ENCODE measurements at places on chromosomes 5 and 9.

DNA sequence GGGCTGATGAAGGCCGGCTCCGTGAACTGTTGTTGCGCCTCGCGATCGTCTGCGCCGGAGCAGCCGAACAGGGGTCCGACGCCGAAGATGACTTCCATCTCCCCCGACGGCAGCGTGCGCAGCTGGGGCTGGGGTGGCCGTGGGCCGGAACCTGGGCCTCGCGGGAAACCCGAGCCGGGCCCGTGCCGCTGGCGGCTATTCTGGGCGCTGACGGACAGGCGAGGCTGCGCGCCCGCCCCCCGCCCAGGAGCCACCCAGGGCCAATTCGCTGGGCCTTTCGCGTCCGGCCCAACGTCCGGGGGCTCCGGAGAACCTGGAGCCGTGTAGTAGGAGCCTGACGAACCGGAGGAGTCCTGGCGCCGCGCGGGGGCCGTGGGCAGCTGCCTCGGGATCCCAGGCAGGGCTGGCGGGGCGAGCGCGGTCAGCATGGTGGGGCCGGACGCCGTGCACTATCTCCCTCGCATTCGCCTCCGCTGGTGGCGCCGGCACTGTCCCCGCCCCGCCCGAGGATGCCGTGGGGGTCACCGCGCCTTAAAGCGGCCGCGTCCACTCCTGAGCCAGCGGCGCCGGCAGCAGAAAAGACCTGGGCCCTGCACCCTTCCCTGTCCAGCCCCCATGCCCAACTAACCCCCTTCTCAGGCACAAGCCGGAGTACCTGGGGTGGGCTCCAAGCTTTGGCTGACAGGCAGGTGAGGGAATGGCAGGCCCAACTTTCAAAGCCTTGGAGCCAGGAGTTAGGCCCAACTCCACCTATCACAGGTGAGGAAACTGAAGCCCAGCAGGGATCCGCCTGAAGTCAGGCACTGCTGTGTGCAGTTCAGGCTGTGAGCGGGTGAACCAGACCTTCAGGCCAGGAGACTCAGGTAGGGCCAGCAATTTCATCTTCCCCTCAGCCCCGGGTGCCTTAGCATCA is at the start of gene PROB1:
PROB1 (minus strand) TSS at position 451 of the 913 bp plus-strand sequence; CDS start at position 428, 23 bp downstream.
- no peak for DNase-seq

DNA sequence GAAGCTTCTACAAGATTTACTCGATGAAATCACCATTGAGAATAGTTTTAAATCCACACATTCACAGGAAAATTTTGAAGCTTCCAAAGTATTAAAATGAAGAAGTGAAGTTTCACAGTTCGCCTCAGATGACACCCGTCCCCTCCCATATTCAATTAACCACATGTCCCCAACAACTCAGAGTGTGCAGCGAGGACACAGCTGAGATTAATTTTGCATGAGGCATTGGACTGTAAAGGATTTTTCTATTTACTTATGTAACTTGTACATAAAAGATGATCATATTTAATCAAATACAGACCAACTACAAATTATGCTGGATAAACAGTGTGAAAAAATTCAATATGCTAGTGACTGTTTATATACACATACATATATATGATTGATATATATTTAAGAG is 84.7 kb upstream of the OLFM1 start:
- no peak for DNase-seq

DNA sequence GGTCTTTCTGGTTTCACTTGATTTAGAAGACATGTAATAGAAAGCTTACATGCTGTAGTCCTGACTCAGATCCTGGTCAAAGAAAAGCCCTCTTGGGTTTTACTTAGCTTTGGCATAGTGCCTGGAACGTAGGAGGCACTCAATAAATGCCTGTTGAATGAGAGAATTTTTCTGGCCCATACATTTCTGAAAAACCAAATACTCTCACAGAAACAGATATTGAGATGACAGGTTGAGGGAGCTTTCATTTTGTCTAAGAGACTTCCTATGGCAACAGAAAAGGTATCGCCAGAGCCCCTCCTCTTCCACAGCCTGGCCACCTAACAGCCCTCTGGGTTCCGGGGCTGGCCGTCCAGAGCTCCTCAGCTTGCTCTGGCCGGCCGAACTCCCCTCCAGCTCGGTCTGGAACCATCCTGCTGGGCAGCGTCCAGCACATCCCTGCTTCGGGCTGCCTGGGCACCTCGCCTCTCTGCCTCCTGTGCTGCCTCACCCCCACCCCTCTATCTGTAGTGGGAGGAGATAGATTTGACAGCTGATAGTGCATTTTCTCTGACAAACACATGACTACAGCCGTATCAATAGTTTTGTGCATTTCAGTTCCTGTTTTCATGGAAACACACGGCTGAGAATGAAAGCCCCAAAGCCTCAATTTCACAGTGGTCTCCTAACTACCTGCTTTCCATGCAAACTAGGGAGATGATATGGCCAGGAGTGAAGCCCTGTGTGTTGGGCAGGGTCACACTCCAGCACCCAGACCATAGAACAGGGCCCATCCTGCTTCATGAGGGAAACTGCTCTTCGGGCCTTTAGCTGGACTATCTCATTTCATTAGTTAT is 1.1 kb downstream of the IL4 start:
- DNase-seq, result peak; percentile 15

DNA sequence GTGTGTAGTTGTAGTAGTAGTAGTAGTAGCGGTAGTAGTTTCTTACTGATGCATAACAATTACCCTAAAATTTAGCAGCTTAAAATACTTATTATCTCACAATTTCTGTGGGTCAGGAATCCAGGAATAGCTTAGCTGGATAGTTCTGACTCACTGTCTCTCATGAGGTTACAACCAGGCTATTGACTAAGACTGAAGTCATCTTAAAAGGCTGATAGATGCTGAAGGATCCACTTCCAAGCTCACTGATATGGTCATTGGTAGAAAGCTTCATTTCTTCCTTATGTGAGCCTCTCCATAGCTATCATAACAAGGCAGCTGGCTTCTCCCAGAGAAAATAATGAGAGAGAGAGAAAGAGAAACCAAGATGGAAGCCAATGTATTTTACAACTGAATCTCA is 147.5 kb upstream of the FBXL17 start:
- DNase-seq, result no peak

DNA sequence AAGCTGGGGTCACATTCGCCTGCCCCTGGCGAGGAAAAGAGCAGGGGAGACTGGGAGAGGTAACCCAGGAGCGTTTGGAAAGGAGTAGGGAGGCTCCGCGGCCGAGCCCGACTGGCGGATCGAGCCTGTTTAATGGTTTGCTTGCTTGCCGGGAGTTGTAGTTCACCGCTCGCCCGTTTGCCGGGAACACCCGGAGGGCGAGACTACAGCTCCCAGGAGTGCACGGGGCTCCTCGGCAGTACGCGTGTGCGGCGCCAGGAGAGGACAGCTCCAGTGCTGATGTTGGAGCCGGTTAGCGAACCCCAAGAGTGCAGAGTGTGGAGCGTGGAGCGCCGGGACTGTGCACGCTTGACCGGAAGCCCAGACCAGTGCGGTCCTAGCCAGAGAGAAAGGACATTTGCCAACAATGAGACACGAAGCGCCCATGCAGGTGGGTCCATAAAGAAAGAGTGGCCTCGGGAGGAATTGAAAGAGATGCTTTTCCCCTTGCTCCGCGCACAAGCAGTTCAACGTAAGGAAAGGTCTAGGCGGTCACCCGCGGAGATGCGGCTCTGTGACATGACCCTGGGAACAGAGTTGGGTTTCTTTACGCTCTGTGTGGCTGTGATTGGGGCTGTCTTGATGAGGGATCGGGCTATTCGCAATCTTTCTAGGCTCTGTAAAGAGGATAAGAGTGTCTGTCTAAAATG is at the start of gene RAB3C:
RAB3C (plus strand) TSS at position 273 of the 689 bp plus-strand sequence; CDS start at position 407, 134 bp downstream.
- peak; percentile 83 for DNase-seq

DNA sequence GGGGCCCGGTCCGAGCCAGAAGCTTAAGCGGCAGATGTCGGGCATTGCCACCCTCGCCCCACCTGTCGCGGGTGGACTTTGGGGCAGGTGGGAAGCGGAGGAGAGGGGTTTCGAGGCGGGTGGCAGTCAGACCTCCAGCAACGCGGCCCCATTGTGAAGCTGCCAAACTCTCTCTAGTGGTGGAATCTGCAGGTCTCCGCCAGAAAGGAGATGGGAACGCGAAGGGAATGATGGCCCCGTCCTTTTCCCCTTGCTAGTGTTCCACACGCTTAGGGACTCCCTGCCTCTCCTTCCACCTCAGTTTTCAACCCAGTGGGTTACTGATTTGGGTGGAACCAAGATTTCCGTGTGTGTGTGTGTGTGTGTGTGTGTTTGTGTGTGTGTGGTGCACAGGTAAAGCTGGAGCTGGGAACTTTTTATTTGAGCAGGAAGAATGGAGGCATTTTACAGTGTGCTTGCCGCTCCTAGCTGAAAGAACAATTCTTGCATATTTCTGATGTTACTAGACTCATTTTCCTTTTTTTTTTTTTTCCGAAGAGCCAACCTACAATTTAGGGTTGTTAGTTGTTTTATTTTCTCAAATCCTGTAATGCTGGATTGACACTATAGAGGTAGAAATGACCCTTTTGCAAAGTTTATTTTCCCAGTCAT is 1.3 kb downstream of the MACIR start:
- no peak for DNase-seq

- DNase-seq, result no peak
These were observed 12.3 kb downstream of the DCAF10 start for GRCh38 chr9:37812773-37813379.

DNA sequence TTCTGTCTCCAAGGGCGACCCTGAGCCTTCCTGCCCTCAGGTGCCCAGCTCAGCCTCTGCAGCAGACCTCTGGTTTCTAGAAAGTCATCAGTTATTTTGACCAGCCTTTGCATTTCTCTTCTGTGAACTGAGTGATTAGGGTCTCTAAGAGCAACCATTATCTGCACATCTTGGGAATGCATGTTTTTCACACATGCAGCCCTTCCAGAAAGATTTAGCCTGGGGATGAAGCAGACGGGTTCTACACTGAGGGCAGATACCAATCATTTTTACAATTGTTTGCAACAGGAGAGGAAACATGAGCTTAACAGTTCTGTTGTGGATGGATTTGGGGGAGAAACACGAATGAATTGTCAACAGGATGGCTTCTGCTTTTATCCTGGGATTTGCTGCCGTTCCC is 90.1 kb upstream of the PITX1 start:
- no peak for DNase-seq

DNA sequence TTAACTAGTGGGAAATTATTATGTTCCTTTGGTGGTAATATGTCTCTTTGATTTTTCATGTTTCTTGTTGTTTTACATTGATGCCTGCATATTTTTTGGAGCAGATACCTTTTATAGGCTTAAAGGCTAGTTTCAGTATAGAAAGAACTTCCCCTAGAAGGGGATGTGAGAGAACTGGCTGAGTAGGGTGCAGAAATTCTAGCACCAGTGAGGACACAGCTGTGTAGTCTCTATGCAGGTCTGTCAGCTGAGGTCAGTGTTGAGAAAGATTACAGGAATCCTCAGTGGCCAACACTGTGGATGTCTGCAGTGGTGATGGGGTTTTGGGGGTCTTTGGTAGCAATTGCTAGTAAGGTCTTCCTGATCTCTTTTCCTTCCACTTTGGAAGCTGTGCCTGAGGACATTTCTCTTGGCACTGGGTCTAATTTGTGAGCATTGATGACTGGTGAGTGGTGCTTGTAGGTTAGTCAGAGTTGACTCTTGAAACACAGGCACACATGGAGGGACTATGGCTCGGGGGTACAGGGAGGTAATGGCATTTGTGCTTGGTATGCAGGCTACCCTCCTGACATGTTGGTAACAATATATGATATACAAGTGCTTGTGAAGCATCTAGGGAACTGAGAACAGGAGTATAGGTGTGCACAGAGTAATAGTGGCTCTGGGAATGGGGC is 221.4 kb downstream of the SPATA31D1 start:
- DNase-seq, result peak; percentile 67

DNA sequence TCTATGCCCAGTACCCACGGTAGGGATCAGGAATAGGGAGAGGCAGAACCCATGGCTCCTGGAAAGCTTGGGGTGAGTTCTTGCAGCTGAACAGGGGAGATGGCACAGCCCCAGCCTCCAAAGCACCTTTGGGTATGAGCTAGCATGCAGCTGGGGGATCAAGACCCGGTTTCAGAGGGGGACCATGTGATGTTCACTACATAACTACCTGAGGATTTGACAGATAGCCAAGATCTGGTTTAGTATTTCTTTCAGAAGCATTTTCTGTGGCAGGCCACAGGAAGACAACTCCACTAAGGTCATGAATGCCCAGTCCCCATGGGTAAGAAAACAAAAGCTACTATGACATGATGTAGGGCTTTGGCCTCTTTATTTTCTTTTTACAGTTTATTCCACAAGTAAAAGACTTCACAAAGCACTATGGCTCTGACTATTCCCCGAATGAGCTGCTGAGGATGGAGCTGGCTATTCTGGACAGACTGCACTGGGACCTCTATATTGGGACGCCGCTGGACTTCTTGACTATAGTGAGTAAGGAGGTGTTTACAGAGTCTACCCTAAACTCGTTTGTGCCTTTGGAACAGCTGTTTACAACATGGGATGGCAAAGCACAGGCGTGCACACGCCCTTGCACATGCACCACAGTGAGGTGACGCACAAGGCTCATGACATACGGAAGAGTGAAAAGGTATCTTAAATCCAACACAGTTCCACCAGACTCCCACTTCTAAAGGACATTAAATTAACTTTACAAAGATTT is 3.4 kb downstream of the CCNI2 start:
- peak; percentile 24 for DNase-seq

DNA sequence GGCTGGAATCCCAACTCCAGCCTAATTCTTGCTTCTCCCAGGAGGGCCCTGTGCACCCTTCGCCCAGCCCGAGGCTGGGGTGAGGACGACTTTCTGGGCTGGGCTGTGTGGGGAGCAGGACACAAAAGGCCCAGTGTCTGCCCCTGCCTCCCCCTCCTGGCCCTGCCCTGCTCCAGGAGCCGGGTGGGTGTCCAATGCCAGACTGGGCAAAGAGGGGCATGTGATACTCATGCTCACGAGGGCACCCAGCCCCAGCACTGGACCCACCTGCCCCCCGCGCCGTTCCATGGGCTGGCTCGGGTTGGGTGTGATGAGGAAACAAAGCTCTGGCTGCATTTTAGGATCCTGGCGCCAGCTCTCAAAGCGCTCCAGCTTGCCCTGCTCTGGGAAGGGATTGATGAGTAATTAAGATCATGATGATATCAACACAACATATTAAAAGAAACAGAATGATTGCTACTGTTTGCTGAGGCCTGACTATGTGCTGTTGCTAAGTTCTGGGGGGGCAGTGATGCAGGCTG is 30.7 kb downstream of the LHX2 start:
- DNase-seq, result no peak

- peak; percentile 38 for DNase-seq
These were observed 3.3 kb downstream of the ASTN2 start for GRCh38 chr9:117411547-117411946.

- no peak for DNase-seq
These were observed 11.6 kb downstream of the CDH9 start for GRCh38 chr5:27026801-27027200.
